ENCODE measurements at places on chromosomes 6 and 20. TPM values are rescaled to one million over a fixed set of nuclear protein-coding genes. Genes with fewer than 3 reads are reported as not detected.
A peak's percentile ranks its signal among the peaks of the same experiment; 100 is the strongest.

DNA sequence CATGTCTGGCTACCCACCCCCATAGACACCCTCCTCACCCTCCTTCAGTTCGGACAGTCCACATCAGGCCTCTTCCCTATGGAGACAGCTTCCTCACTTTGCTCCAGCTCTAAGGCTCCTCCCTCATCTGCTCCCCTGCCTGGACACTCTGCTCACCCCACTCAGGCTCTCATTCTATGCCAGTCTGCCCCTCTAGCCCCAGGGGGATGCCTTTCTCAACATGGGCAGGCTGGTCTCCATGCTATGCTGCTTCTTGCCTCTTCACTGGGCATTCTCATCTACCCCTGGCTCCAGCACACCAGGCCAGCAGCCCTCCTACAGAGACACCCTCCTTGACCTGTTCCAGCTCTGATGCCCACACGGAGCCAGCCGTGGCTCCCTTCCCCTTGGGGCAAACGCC, at the start of gene WFDC8:
TSS of gene WFDC8 (minus strand) at position 101 of the 400 bp plus-strand sequence. CDS start at position 64, 37 bp downstream.
- no peak for DNase-seq

DNA sequence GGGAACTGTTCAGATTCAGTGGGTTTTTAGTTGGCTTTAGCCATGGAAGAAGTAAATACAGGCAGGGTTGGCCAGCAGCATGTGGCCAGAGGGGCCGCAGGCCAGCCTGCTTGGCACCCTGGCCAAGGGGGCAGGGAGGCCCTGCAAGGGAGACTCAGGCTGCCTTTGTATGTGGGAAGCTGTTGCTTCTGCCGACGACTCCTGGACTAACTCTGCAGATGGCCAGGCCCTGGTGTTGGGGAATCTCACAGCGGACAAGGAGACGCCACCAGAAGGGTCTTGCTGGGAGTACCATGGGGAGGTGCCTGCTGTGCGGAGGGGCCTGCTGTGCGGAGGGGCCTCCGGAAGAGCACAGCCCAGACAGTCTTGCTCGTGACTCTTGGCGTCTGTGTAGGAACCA, 25.2 kb downstream of the PYGB start:
- DNase-seq = no peak

GRCh38 chr6:1619673-1620503, 10.2 kb downstream of the FOXC1 start:
- no peak for DNase-seq

YWHAB gene
- total RNA-seq = 172 TPM

GPX5 gene
- total RNA-seq = not detected

DNA sequence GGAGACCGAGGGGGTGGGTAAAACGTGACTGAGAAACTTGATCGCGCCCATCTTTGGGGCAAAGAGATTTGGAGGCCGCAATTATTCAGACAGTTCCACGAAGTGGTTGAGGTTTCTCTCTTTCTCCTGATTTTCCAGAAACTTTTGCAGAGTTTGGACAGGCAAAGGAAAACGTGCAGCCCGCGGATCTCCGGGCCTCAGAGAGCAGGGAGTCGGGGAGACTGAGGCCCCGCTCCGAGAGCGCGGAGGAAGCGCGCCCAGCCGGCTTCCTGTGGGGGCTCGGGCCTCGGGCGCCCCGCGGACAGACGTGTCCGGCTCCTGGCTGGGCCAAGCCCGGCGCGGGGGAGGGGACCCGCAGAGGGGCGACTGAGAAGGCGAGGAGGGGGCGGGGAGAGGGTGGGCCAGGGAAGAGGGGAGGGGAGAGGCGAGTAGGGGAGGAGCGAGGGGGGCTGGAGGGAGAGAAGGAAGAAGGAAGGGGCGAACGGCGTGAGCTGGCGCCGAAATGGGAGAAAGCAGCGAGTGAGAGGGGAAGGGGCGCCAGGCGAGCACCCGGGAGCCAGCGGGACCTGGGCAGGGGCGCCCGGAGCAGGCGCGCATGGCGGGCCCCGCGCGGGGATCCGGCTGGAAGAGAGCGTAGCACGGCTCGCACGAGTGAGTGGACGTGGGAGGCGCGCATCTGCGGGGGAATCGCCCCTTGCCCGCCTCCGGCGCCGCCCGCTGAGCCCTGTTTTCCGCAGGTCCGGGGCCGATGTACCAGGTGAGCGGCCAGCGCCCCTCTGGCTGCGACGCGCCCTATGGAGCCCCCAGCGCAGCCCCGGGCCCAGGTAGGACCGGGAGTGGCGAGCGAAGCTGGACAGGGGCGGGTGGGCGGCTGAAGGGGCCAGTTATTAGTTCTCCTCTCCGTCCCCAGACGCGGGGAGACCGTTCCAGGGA, at the start of gene MDFI:
TSS of gene MDFI (plus strand) at position 467 of the 933 bp plus-strand sequence. CDS start at position 749, 282 bp downstream.
- DNase-seq = peak; percentile 50

DNA sequence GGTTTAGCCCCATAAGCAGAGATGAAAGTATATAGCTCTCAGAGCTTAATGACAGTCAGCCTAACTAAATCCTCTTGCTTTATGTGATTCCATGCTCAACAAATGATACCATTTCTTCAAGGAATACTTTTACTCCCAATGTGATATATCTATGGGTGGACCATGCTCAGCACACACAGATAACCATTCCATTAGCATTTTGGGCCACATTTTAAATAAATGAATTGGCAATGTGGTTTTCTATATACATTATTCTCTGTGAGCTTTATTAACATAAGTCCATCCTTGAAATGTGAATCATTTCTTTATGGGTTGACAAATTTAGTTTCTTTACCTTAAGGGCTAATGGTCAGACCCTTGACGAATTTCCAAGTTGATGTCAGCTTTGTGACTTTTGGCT, 329.3 kb upstream of the CITED2 start:
- DNase-seq = no peak

- DNase-seq = no peak
These were observed 155.4 kb downstream of the DLL1 start for GRCh38 chr6:170135461-170135820.

DNA sequence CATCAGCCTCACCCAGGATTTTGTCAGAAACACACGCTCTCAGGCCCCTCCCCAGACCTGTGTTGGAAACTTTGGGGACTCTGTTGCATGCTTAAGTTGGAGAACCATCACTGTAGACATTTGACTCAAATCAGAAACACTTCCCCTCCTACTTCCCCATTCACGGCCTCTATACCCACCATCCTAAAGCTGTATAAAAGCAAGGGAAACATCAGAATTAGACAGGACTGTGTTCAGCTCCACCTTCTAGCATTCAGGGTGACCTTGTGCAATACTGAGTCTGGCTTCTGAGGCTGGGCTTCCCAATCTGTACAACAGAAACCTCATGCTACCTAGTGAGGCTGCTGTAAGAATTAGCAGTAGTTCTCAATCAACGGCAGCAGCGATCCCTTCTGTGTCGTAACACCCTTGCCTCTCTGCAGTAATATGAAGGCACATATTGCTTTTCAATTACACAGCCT, 252.3 kb downstream of the LY86 start:
- DNase-seq = no peak

DNA sequence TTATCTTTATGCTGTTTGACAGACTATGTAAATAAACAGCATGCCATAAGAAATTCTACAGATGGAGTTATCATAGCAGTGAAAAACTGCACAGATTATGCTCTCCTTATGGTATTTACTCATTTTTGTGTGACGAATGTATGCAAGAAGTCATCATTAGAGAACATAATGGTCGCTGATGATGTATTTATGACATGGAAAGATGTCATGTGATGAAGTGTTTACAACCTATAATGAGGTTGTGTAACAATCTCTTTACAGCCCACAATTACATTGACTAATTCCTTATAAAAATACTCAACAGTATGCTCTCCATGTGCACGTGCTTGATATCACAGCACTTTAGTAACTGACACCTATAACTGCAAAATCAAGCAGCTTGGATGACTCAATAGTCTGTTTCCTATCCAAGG, 192.4 kb downstream of the BMP2 start:
- DNase-seq = no peak

TFAP2D gene
- not detected for total RNA-seq

DNA sequence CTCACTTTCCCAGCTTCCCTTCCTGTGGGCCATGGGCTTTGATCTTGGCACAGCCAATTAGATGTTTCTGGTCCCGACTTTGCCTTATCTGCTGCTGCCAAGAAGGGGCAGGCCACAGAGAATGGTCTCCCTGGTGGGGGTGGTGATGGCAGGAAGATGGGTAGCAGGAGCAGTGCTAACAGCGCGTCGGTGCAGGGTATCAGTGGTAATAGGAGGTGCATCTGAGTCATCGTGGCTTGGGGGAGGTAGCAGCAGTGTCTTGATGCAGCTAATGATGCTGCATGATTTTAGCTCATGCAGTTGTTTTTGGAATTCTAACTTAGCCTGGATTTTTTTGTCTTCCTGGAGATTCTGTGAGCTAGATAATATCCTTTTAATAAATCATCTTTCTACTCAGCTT, 18.9 kb upstream of the MAS1 start:
- no peak for DNase-seq

DNA sequence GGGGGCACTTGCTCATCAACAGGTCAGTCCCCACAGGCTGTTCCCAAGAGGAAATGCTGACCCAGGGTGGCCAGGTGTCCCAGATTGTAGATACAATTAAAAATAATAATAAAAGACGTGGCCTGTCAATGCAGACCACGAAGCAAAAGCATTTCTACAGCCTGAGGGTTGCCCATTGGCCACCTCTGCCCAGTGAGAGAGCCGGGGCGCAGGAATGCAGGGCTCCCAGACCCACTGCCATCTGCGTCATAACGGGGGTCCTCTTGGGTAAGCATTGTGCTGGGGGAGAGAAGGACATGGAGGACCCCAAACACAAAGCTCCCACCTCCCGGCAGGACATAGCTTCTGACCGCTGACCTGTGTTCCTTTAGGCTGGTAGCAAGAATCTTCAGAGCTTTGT, 22.9 kb upstream of the AFDN start:
- DNase-seq = no peak

TTK gene
- total RNA-seq = 45.5 TPM

DNA sequence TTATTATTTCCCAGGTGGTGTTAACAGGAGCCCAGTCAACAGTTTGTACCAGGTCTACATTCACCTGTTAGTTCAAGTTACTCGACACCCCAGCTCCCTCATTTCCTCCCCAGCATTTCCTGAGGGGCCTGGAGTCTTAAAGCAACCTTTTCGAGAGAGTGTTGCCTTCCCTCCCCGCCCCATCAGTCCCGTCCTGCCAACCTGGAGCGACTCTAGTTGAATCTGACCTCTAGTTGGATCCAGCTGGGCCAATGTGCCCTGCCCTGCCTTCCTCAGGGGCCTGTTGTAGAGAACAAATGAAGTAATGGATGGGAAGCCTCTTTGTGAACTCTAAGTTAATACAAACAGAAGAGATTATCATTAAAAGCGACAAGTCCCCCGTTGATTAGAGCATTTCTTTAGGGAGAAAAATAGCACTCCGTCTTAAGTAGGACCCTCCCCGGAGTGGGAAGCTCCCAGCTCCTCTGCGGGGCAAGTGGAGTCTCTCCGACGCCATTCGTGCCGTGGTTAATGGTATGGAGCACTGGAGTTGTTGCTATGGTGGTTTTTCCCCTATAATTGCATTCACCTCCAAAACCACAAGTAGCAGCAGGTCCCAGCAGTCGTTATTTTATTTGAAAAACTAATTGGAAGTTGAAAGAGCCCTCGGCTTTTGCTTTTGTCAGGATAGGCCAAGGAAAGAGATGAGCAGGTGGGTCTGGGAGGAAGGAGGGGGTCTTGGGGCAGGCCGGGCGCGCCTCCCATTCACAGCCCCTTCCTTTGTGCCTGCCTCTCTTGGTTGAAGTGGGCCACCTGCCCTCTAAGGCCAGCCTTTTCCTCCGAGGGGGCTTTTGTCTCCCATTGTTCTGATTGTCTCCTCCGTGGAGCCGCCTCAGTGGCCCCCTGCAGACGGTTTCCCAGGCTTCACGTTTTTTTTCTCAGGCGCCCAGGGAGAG, 16.1 kb downstream of the GHRH start:
- no peak for DNase-seq

GRCh38 chr6:30942338-30943060, 1.7 kb downstream of the MUCL3 start:
- DNase-seq = peak; percentile 70

DNA sequence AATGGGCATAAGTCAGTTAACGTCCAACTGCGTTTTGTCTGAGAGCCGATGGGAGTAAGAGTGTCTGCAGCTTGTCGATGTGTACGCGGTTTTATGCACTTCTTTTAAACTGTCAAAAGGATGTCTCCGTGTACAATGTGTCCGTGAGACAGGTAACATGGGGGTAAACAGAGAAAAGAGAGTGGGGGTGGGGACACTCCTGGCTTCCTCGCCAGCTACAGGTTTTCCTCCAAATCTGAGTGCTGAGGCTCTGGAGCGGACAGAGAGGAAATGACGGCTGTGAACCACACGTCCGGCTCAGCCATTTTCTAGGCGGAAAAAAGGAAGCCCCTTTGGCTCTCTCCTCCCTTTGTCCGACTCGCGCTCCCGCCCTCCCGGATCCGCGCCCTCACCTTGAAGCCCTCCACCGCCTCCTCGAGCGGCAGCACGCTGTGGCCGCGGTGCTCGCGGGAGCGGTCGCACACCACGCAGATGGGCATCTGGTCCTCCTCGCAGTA, 916 bp downstream of the TRIM27 start:
- DNase-seq = peak; percentile 10

DNA sequence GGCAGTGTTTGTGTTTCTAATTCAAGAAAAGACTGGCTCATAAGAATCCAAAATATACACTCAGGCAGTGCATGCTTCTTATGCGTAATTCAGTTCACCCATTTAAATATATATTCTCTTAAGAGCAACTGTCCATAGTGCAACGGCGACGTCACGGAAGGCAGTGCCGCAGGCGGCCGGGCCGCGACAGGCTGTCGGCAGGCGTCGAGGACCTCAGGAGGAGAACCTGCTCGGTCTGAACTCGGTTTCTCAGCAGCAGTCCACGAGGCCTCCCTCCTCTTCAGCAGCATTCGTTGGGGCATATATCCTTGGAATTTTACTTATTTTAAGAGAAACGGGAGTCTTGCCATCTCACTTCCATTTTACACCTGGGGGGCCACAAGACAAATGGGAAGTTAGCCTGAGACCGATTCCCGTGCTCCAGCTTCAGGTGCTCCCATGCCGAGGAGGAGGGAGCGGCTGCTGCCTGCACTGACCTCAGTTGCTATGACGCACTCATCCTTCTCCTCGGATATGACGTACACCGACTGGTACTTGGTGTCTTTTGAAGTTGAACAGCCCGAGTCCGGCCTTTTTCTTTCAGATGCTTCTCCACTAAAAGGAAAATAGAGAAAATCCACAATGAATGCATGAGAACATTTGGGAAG, 8.2 kb downstream of the DLL1 start:
- DNase-seq = no peak

LINC00237 gene
- total RNA-seq = not detected

HLA-A gene
- 131 TPM for total RNA-seq

DNA sequence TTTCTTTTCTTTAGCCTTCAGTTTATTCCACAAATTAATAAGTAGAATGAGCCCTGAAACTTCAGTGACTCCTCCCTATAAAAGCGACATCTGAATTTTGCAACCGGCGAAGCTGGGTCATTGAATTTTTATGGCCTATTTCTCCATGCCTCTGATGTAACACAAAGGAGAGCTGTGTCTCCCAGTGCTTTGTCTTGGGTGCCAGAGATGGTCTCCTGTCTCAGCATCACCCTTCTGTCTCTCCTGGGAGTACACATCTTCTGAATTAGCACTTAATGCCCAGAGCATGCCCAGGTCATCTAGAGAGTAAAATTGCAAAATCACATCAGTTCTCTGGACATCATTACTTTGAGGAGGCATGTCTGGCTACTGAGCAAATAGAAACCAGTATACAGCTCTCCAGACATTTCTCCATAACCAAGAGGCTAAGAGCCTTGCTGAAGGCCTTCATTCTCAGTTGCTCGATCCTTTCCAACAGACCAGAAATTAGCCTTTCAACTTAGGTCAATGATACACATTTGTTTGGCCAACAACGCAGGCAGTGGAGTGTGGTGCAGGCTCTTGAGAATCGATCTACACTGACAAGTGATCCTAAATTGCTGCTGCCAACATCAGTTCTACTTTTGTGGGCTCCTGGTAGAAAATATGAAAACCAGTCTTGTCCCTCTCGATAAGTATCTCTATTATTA, 176.0 kb upstream of the FOXQ1 start:
- no peak for DNase-seq

All from neural crest cell (in vitro differentiated cells).